ENCODE measurements at places on chromosomes 6 and 20.

DNA sequence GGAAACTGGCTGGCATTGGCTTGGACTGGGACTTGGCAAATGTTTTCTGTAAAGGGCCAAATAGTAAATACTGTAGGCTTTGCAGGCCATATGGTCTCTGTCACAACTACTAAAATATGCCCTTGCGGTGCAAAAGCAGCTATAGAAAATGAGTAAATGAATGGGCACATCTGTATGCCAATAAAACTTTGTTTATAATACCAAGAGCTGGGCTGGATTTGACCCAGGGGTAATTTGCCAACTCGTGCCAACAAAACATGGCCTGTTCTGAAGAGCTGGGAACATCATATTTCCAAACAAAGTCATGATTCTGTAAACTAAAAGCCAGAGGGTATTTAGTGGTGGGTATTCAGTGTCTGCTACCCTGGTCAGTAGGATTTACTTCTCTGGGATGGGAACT, 320.1 kb upstream of the SOX4 start:
- no peak for DNase-seq

DNA sequence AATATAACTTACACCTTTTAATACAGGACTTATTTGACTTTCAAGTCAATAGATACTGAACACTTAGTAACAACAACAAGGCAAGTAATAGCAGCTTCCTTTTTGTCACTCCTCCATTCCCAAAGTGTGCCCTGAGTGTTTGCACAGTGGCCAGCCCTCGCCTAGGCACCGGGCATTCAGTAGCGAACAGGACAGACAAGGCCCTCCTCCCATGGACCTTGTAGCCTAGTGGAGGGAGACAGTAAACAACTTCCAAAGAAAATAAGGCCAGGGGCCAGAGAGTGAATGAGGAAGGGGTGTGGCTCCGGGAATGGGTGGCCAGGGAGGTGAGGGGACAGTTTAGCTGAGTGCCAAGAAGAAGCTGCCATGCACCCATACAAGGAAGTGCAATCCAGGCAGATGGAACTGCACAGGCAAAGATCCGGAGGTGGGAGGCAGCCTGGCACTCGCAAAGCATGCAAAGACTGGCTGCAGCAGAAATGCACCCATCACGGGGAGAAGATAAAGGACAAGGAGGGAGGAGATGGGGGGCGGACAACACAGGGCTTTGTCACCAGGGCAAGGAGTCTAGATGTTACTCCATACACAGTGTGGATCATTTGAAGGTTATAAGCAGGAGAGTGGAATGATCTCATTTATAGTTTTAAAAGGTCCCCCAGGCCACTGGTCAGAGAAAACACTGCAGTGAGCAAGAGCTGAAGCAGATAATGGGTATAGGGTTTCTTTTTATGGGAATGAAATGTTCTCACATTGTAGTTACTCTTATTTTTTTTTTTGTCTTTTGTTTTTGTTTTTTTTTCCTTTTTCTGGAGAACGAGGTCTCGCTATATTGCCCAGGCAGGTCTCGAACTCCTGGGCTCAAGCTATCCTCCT, 32.2 kb downstream of the ATP9A start:
- DNase-seq = no peak

DNA sequence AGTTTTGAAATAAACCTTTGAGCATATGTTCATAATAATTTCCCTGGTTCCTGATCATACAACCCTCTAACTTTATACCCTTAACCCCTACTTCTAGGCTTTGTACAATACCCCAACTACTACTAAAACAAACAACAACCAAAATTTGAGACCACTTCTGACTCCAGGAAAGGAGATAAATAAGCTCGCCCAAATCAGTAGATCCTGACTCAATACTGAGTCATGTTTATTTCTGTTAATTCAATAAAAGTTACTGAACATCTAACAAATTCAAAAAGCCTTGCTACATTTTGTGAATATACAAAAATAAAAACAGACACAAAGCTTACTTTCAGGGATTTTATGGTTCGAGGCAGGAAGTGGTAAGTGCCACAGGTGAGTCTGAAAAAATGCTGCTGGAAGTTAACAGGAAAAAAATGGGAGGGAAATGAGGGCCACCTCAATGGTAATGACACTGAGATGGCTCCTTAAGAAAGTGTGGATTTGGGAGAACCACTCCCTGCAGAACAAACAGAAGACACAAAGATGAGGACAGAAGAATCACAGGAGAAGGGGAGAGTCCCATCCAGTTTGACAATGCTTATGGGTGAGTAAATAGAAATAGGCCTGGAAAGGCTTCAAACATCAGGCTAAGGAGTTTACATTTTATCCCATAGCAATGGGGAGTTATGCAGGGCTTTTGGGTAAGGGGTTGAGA, 63.4 kb downstream of the DST start:
- no peak for DNase-seq

- no peak for DNase-seq
Measured at GRCh38 chr6:53925891-53926290, 131.1 kb downstream of the LRRC1 start.

DNA sequence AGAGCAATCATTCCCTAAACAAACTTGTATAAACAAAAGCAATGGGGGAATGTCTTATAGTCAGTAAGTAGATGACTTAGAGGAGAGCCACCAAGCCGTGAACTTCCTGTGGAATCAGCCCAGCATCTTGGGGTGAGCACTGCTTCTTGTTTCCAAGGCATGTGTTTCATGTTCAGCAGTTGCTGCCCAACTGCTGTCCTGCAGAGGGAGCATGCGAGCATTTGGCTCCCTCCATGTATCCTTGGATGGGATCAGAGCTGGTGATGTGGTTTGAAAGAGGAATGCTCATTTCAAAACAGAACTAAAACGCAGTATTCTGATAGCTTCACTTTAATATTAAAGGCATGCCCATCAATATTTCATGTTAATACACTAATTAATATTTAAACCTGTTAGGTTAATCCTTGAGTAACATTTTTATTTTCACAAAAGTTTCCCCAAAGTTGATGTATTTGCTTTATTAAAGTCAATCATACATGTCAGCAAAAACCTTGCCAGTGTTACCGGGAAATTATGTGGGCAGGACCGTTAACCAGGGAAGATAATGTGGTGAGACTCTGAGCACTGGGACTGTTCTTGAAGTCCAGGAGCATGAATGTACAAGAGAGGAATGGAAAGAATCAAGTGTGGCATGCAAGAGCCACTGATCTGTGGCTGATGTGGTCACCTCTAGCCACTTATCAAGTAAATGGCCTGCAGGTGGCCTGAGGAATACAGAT, 172.1 kb upstream of the GGTLC1 start:
- peak; percentile 71 for DNase-seq

DNA sequence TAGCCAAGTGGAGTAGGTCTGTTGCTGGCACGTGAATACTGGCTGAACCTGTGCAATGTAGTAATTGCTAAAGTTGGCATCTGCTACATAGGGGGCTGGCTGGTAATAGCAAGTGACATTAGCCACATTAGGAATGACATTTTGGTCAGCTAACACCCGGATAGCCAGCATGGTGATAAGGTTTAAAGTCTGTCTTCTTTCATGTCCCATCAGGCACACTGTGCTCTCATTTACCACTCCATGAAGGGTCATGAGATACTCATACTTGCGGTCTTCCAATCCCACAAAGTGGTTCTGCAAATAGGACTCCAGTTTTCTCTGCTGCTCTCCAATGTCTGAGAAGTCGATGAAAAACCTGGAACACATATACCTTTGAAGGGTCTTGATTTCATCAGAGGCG, 2.8 kb downstream of the TENT5A start:
- DNase-seq = no peak

GRCh38 chr20:43387737-43388136, 70.0 kb upstream of the SRSF6 start:
- DNase-seq = no peak

DNA sequence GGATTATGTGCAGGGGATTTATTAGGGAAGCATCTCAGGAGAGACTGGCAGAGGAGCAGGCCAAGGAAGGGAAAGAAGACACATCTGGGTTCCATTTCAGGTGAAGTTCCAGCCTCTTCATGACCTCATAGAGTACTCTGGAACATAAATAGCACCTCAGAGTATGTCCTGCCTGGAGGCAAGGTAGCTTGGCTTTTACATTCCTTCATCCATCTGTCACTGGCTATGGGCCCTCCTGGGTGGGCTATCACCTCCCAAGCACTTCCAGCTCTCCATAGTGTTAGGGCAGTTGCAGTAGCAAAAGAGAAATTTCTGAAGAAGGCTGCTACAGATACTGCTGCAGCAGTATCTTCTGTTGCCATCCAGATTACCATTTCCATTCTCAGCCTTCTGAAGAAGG, 116.0 kb downstream of the PLCB1 start:
- no peak for DNase-seq

GRCh38 chr6:24010133-24010532, 115.9 kb upstream of the NRSN1 start:
- DNase-seq = no peak

DNA sequence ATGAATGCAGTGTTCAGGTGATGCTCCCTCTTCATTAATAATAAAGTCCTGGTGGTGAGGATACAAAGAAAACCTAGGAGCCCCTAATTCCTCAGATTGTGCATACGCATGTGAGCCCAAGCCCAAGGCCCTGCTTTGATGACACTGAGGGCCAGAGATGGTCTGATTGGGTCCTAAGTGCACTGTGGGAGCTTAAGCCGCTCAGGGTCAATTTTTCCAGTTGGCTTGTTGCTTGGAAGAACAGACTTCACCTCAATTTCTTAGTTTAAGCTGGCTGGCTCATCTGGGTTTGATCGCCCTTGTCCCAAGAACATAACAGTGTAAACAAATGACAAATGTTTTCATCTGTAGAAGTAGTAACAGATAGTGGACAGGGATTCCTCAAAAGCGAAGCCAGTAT, 41.4 kb downstream of the INSM1 start:
- no peak for DNase-seq

- DNase-seq = no peak
Measured at GRCh38 chr20:46914789-46915379, 20.2 kb downstream of the EYA2 start.

DNA sequence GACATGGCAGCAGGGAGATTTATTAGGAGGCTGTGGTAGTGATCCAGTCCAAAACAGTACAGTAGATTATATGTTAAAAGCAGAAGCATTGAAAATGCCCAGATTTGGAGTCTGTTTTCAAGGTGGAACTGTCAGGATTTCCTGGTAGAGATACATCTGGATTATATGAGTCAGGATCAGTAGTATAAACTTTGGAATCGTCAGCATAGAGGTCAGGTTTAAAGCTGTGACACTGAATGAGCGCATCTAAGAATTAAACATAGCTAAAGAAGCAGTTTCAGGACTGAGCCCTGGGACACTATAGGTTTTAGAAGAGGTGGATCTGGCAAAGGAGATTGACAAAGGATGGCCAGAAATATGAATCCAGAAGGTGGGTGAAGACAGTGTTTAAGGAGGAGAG, 60.4 kb downstream of the RNF144B start:
- DNase-seq = no peak

GRCh38 chr6:114404339-114404955, 61.6 kb upstream of the HS3ST5 start:
- DNase-seq = no peak

DNA sequence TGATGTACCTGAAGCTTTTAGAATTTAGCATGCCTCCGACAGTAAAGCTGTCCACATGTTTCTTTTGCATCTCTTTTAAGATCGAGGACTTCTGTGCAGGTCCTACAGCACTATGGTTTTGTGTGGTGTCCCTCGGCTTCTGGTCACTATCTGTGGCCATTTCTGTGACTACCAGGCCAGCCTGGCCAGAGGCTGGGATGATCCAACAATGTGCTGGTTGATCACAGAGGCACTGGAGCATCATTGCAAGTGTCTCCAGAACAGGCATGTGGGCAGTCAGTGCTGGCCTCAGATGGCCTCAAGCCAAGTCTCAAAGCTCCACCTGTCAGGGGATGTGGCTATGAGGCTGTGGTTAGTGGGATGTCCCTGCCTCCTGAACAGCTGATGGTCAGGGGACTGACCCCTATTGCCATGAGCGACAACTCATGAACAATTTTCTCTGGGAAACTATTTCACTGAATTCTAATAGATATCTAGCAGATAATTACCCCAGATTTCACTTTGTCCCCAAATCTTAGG, 136.6 kb downstream of the SYNDIG1 start:
- no peak for DNase-seq

- no peak for DNase-seq
Measured at GRCh38 chr20:63295846-63296245, 2.9 kb downstream of the COL20A1 start.

DNA sequence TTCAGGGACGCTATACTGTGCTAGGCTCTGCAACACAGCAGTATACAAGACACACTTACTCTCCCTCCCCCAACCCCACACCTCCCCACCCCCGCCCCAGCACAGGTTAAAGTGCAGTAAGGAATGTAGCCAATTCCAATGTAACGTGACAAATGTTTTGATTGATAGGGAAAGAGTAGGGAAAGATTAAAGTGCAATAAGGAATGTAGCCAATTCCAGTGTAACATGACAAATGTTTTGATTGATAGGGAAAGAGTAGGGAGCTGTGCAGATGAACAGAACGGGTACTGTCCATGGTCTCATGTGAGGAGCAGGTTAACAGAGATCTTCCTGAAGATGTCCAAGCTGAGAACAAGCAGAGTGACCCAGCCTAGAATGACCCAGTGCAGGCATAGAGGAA, 69.1 kb downstream of the TMEM244 start:
- no peak for DNase-seq

DNA sequence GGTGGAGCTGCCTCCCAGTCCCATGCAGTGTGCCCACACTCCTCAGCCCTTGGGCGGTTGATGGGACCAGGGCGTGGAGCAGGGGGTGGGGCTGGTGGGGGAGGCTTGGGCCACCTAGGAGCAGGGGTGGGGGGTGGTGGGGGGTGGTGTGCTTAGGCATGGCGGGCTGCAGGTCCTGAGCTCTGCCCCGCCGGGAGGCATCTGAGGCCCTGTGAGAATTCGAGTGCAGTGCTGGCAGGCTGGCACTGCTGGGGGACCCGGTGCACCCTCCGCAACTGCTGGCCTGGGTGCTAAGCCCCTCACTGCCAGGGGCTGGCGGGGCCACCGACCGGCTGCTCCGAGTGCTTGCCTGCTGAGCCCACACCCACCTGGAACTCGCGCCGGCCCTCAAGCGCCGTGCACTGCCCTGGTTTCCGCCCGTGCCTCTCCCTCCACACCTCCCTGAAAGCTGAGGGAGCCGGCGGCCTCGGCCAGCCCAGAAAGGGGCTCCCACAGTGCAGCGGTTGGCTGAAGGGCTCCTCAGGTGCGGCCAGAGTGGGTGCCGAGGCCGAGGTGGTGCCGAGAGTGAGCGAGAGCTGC, 59.6 kb upstream of the PRL start:
- no peak for DNase-seq

GRCh38 chr6:11194356-11195218, 37.9 kb downstream of the NEDD9 start:
- DNase-seq = peak; percentile 93

DNA sequence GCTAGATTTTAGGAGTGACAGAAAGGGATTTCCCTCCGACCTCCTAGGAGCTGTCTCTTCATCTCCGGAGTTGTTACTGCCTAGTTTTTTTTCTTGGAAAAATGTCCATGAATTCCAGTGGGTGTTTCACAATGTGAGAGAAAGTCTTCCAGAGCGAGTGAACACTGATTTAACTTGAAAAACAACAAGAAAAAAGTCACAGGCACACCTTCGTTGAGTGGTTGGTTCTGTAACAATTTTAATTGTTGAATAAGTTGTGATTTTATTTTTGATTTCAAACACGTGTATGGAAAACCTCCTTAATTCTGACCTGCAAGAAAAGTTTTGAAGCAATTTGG, 2.9 kb downstream of the TFAP2C start:
- DNase-seq = no peak

Data from fibroblast of upper back skin (primary cell).